ENCODE measurements at places on chromosomes 13 and 19.
A peak's percentile ranks its signal among the peaks of the same experiment; 100 is the strongest.

- DNase-seq: no peak
These were observed 164.2 kb downstream of the DLEU7 start for GRCh38 chr13:50679321-50679720.

GRCh38 chr13:34076943-34077703 lies 259.2 kb downstream of the RFC3 start:
- peak; percentile 64 for DNase-seq

GRCh38 chr19:13984186-13984585 lies 21.9 kb downstream of the RFX1 start:
- no peak for DNase-seq

DNA sequence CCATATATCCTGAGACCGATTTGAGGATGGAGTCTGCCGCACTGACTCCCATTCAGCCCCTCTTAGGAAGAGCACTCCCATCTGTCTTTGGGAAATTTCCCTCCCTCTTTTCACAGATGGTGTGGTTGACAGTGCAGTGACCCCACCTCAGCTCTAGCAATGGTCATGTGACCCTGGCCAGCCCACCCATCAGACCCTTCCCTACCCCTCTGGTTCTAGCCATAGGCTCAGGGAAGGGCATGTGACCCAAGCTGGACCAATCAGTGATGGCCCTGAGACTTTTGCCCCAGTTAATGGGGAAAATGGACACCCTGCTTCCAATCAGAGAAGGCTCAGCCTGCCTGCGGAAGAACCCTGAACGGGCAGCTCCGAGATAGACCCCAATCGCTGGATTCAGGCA lies 26.3 kb downstream of the IL12RB1 start:
- no peak for DNase-seq

- DNase-seq: peak; percentile 14
These were observed 417.3 kb downstream of the DIAPH3 start for GRCh38 chr13:59746291-59746962.

GRCh38 chr13:72864142-72865011 lies 82.4 kb downstream of the PIBF1 start:
- DNase-seq: no peak

DNA sequence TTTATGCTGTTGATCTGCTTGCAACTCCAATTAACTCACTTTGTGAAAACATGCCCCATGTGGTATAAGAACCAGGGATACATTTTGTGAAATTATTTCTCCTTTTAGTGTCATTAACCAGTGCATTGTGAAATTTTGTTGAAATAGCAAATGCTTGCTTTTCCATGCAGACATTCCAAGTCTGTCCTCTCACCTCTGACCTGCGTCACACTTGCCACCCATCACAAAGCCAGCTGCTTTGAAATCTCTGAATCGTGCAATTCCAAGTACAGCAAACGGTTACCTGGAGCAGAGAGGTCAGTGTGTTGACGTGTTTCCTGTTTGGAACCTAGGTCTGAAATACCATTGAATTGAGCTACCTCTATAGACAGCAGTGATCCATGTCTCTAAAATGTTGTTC lies 4.9 kb upstream of the SLC25A15 start:
- DNase-seq: no peak

- DNase-seq: no peak
These were observed 3.9 kb downstream of the CIC start for GRCh38 chr19:42272989-42273406.

GRCh38 chr13:40096357-40096901 lies 441.0 kb downstream of the COG6 start:
- DNase-seq: no peak

GRCh38 chr13:75216038-75216437 lies 265.9 kb downstream of the TBC1D4 start:
- DNase-seq: no peak

DNA sequence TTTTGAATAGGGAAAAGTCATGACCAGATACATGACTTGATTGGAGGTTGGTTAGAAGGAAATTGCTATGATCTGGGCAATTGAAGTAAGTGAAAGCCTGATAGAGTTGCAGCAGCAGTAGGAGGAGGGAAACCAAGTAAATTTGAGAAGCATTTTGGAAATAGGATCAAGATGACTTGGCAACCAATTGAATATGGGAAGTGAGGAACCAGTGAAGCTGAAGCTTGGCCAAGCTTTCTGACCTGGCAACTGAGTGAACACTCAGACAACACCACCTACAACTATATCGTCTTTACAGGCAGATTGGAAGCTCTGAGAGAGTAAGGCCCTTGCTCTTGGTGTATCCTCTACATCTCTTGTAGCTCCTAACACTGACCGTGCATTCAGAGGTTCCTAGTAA lies 16.2 kb upstream of the KATNAL1 start:
- DNase-seq: no peak

- DNase-seq: peak; percentile 40
These were observed 477.3 kb downstream of the KLF12 start for GRCh38 chr13:73656863-73657262.

- no peak for DNase-seq
These were observed 6.0 kb downstream of the C13orf46 start for GRCh38 chr13:113967729-113968462.

- DNase-seq: no peak
These were observed 40.1 kb upstream of the KLF2 start for GRCh38 chr19:16284505-16284904.

DNA sequence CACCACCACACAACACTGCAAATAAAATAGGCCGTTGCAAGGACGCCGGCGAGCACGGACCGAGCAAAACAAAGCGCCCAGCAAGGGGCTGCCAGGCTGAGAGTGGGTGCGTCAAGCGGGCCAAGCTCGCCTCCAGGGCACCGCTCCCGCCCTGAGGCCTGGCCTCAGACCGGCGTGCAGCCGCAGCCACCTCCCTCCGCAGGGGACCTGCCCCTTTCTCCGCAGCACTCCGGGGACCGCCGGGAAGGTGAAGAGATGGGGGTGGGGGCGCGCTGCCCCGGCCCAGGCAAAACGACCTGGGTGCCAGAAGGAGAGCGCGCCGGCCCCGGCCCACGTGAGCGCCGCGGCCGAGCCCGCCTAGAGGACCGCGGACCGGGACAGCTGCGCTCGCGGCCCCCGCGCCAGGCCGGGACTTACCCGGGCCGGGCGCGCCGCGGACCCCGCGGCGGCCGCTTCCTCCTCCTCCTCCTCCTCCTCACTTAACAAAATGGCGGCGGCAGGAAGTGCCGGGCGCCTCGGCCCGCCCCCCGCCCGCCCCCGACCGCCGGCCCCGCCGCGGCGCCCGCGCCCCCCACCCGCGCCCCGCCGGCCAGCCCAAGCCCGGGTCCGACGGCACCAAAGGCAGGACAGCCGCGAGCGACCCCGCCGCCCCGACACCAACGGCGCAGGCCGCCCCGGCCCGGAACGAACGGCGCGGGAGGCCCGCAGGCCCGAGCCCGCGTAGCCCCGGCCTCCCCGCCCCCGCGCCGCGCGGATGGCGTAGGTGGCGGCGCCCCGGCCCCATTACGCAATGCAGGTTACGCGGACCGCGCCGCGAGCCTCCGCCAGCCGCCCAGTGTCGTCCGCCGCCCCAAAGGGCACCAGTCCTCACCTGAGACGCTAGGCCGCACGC lies 674 bp downstream of the BRD4 start:
- DNase-seq: peak; percentile 65

DNA sequence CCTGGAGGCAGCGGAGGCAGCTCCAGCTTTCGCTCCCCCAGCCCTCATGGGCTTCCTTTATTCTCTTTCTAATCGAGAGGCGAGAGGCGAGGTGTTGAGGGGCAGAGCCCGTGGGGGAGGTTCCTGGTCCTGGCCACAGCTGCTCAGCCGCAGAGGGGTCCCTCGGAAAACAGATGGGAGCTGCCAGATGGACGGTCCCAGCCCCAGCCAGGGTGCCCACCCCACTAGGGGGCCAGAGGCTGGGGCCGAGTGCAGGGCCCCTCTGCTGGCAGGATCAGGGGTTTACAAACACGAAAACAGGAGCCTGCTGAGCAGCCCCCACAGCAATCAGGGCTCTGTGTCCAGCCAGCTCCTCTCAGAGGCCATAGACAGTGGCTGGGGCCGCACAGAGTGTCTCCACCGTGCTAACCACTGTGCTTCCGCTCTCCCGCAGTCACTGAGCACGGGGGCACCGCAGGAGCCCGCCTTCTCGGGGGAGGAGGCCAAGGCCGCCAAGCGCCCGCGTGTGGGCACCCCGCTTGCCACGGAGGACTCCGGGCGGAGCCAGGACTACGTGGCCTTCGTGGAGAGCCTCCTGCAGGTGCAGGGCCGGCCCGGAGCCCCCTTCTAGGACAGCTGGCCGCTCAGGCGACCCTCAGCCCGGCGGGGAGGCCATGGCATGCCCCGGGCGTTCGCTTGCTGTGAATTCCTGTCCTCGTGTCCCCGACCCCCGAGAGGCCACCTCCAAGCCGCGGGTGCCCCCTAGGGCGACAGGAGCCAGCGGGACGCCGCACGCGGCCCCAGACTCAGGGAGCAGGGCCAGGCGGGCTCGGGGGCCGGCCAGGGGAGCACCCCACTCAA lies 182.2 kb downstream of the KDM4B start:
- no peak for DNase-seq

DNA sequence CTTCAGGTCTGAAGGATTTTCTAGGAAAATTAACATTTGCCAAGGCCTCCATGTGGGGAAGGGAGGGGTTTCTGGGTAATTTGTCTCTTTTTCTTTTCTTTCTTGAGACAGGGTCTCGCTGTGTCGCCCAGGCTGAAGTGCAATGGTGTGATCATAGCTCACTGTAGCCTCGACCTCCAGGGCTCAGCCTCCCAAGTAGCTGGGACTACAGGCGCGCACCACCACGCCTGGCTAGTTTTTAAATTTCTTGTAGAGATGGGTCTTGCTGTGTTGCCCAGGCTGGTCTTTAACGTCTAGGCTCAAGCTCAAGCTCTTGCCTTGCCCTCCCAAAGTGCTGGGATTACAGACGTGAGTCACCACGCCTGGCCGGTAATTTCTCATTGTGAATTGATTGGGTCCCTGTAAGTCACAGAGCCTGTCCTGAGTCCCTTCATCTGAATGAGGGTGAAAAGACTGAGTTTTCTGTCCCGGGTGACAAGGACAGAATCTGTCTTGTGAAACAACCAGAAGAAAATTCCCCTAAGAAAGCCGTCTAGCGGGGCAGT lies 10.0 kb upstream of the SPC24 start:
- DNase-seq: no peak

GRCh38 chr19:54426291-54426931 lies 11.1 kb downstream of the TTYH1 start:
- DNase-seq: no peak

GRCh38 chr19:20334760-20335159 lies 167.7 kb downstream of the ZNF486 start:
- DNase-seq: no peak

DNA sequence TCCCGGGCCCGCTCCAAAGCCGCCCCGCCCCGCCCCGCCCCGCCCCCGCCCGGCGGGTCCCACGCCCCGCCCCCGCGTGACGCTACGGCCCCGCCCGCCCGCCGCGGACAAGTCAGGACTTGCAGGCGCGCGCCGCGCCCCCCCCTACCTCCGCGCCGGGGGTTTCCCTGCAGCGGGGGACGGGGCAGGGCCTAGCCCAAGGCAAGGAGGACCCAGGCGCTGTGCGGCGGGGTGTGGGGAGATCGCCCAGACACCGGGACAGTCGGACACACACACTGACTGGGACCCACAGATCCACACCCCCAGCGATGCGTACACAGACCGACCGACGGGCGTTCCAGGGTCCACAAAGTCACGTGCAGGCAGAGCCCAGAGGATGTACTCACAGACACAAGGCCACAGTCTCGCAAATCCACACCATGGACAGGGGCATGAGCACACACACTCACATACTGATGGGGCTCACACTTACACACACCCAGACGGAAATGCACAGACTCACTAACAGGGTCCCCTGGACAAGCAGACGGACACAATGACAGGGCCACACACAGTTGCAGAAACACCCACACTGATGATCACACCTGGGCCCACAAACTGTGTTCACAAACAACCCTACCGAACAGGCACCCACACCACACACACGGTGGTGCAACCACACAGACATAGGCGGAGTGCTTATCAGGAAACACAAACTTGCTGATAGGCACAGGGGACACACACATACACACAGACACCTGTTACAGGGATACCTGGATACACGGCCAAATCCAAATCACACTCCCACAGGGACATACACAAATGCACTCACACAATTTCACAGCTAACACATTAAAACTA lies 436 bp upstream of the BBC3 start:
- DNase-seq: peak; percentile 84

- no peak for DNase-seq
These were observed 338.8 kb upstream of the DACH1 start for GRCh38 chr13:72205773-72206172.

GRCh38 chr13:61466280-61466679 lies 50.6 kb upstream of the PCDH20 start:
- no peak for DNase-seq

GRCh38 chr19:5369304-5369703 lies 28.7 kb upstream of the PTPRS start:
- DNase-seq: no peak

- DNase-seq: no peak
These were observed 42.4 kb upstream of the RANBP3 start for GRCh38 chr19:6020166-6020882.

DNA sequence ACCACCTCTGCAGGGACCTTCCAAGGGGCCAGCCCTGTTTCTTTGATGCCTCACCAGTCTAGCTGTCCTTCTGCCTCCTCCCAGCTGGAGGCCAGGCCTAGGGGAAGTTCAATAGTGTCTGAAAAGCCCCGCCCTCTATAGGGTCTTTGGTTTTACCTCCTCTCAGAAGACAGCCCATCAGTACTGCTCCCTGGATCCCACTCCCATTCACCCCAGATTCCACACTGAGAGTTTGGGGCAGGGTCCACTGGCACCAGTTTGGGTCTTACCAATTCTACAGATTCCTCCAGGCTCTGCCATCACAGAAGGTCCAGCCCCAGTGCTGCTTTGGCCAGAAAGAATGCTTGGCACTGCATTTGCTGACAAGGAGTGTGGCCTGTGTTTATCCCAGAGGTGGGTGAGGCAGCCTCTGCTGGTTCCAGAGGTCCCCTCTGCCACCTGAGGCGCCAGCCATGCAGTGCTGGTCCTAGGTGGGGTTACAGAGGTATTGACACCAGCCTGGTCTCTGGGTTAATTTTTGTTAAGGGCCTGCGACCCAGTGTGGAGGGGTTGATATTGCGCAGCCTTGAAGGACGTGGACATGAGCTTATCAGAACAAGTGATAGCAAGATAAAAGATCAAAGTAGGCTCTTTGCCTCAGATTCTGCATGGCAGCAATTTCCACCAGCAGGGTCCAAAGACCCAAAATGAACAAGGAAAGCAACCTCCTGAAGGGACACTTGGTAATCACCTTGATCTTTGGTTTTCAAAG lies 41.4 kb upstream of the IGSF23 start:
- DNase-seq: no peak

DNA sequence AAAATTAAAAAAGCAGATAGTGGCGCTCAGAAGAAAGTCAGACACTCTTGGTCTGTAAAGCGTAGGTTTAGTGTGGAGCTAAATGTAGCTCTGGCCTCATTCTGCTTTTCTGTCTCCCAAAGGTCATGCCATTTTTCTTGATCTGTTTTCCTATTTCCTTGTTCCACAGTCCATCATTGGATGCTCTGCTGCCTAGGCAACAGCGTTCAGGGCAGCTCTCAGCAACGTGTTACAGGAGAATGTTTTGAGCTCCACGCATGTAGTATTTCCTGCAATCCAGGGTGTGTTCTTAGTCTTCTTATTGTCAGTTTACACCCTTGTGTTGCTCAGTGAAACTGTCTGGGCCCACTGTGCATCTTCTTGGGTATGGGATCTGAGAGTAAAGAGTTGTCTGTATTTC lies 46.0 kb upstream of the PCDH8 start:
- DNase-seq: no peak

Measured in RKO (cell line).